ENCODE measurements at places on chromosomes 3 and 15.

- no peak for DNase-seq
Measured at GRCh38 chr3:194632809-194633348, 340 bp downstream of the TMEM44 start.

DNA sequence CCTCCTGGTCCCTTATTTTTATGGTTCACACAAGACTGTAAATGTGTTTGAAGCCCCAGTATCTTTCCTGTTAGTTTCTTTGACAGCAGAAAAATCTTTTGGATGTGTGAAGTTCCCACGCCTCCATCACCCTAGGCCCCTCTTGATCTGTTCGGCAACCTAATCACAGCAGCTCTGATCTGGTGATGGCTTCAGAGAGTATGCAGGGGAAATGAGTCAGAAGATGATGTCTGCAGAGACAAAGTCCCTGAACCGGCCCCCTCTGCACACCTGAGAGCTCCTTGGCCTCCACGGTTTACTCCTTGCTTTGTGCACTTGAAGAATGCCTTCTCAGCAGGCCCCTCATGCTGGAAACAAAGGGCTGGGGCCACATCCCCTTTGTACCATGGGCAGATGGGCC is 63.5 kb downstream of the CLDN11 start:
- DNase-seq = no peak

GRCh38 chr15:85151145-85151544 is 169.5 kb downstream of the PDE8A start:
- DNase-seq = no peak

- DNase-seq = no peak
Measured at GRCh38 chr3:141124715-141125114, 73.6 kb downstream of the SPSB4 start.

- no peak for DNase-seq
Measured at GRCh38 chr3:151155409-151156128, 47.4 kb downstream of the GPR171 start.

GRCh38 chr15:75195122-75195765 is 6.4 kb upstream of the C15orf39 start:
- peak; percentile 89 for DNase-seq

GRCh38 chr3:55201779-55202178 is 273.9 kb upstream of the LRTM1 start:
- DNase-seq = no peak

GRCh38 chr3:32245200-32245599 is 6.7 kb downstream of the CMTM8 start:
- no peak for DNase-seq

DNA sequence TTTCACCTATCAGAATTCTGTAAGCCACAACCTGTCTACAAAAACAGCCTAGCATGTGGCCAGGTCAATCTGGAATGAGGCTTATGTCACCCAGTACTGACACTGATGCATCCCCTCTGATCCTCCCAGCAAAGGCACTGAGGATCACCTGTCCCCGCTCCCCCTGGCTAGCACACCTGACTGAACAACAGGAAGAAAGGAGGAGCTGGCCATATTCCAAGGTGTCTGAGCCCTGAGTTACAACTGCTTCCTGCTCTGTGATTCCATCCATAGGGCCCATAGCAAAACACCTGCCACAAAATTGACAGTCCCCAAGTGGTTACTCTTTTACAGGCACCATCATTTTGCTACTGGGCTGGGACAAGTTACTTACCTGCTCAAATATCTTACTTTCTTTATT is 555.5 kb upstream of the CFAP20DC start:
- no peak for DNase-seq

DNA sequence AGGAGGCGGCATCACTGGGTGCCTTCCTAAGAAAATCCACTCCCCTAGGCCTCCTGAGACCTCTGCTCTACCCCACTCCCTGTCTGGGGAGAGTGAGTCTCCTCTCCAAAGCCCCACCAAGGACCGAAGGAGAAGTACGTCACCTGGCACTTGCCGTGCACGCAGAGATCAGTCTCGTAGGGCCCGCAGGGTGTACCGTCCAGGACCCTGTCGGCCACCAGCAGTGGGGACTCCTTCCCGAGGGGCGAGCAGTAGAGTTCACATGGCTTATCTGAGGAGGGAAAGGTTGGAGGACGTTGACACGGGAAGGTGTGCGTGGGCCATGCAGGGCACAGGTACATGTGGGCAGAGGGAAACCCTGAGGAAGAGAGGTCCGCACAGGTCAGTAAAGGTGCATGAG is 232.9 kb downstream of the ADAMTS17 start:
- no peak for DNase-seq

GRCh38 chr15:67070892-67071664 is 5.7 kb downstream of the SMAD3 start:
- no peak for DNase-seq

DNA sequence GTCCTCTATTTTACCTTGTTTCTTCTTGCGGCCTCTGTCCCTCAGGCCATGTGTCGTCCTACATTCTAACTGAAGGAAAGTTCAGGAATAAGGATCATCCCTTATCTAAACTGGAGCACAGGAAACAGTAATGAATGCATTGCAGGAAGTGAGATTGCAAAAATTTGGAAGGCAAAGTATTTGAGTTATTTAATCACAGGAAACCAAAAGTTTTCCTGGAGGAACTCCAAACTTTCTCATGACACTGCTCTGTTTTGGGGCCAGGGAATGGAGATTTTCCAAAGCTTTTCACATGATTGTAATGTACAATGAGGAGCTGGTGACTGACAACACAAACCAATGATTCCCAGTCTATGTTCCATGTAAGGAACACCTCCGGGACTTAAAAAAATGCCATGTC is 57.8 kb upstream of the PLSCR4 start:
- DNase-seq = no peak

DNA sequence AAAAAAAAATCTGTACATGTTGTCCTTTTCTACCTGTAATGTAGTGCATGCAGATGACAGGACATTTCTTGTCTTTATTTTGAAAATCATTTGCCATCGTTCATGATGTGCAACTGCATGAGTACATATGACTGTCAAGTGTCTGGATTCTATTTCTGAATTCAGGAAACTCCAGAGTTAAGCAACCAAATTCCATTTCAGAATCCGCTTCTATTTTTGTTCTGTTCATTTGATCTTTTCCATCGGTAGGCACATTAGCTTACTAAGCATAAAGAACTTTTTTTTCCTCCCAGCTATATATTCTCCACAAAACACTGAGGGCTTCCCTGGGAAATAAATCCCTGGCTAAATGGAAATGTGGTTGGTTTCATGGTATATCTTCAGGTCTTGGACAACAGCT is 365.6 kb downstream of the PTPRG start:
- DNase-seq = no peak

- no peak for DNase-seq
Measured at GRCh38 chr3:197518881-197519421, 36.8 kb downstream of the BDH1 start.

DNA sequence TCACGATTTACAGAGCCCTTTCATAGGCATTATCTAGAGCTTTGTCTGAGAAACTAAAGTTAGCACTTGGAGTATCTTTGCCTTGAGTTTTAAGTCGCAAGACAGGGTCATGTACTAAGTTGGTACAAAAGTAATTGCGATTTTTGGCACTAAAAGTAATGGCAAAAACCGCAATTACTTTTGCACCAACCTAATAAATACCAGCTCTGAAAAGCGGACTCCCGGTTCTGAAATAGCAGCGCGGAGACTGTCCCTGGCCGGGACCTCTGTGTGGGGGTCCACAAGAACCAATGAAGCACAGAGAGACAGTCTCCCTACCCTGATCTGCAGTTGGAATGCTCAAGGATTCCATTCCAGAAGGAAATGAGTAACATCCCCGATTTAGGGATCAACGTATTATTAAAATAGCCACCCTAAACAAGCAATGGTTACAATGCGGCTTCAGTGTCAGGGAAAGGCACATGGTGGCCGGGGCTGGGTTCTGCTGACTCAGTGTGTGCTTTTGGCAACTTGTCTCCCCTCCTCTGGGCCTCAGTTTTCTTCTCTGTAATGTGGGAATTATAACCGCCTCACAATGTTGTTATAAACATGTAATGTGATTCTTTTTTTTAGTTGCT is 150.3 kb upstream of the MCTP2 start:
- no peak for DNase-seq

- no peak for DNase-seq
Measured at GRCh38 chr3:40593351-40593750, 68.6 kb downstream of the ZNF621 start.

DNA sequence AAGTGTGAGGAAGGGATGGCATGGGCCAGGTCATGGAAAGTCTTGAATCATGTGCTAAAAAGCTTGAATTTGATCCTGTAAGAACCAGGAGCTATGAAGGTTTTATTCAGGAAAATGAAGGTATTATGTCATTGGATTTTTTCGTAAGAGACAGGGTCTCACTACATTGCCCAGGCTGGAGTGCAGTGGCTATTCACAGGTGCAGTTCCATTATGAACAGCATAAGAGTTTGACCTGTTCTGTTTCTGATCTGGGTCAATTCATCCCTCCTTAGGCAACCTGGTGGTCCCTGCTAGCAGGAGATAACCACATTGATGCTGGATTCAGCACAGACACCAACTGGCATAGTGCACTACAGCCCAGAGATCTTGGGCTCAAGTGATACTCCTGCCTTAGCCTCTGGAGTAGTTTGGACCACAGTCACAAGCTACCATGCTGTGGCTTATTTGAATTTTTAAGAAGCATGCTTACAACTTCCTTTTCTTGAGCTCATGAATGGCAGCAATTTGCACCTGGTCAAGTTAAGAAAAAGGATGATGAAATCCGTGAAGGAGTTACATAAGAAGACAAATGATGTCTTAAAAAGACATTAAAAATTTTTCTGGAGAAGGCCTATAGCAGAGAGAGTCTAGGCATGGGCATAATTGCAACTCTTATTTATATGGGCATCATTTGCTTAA is 79.1 kb downstream of the CADPS start:
- no peak for DNase-seq

DNA sequence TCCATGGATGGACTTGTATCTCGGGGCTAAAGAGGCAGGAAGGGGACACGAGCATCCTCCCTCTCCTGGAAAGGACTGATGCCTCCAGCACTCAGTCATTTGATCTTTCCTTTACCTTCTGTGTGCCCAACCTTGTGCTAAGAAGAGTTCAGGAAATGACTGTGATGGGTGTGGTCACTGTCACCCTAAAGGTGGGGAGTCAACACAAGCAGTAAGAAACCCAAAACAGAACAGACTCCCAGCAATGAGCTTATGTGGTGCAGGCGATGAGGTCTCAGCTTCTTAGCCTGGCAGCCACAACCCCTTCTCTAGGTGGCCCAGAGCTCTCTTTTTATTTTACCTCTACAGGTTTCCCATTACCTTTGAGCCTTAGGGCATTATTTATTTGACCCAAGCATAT is 3.8 kb downstream of the MPI start:
- DNase-seq = no peak

GRCh38 chr3:23723930-23724329 is 81.8 kb upstream of the UBE2E1 start:
- DNase-seq = no peak

DNA sequence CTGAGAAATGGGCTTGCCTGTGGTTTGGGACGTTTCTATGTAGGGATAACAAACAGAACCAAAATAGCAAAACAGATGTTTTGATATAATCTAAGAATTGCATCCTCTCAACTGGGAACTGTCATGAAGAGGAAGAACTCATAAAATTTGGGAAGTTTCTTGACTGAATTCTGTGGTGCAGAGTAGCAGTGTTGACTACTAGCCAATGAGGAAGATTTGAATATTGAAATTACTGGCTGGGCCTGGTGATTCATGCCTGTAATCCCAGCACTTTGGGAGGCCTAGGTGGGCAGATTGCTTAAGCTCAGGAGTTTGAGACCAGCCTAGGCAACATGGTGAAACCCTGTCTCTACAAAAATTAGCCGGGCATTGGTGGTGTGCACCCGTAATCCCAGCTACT is 42.2 kb downstream of the ZNF609 start:
- no peak for DNase-seq

DNA sequence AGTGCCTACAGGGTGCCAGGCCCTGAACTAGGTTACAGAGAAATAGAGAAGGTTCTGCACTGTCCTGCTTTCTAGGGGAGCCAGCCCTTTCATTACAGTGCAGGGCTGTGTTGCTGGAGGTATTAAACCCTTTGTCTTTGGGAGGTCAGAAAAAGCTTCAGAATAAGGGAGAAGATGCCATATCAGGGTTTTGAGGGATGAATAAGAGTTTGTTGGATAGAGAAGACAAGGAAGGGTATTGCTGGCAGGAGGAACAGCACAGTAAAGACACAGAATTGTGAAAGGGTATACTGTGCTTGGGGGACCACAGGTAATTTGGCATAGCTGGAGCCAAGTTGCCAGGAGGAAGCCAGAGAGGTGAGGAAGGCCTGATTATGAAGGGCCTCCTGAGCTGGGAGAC is 23.0 kb downstream of the NOX5 start:
- no peak for DNase-seq

- DNase-seq = no peak
Measured at GRCh38 chr3:22315925-22316324, 564.9 kb upstream of the ZNF385D start.

DNA sequence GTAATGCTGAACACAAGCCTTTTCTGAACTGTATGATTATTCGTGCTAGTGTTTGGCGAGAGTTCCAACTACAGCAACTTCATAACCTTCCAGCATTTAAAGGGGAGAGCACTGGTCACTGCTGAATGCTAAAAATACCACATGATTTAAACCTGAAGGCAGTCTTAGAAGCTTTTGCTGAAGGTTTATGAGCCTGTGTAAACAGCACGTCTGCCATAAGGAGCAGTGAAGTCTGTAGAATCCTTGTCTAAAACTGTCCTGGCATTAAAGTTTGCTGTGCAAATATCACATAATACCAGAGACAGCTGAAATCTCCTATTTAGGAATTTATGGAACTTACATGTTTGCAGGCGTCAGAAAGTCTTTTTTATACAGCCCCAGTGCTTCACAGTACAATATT is 5.9 kb downstream of the SATB1 start:
- DNase-seq = no peak

DNA sequence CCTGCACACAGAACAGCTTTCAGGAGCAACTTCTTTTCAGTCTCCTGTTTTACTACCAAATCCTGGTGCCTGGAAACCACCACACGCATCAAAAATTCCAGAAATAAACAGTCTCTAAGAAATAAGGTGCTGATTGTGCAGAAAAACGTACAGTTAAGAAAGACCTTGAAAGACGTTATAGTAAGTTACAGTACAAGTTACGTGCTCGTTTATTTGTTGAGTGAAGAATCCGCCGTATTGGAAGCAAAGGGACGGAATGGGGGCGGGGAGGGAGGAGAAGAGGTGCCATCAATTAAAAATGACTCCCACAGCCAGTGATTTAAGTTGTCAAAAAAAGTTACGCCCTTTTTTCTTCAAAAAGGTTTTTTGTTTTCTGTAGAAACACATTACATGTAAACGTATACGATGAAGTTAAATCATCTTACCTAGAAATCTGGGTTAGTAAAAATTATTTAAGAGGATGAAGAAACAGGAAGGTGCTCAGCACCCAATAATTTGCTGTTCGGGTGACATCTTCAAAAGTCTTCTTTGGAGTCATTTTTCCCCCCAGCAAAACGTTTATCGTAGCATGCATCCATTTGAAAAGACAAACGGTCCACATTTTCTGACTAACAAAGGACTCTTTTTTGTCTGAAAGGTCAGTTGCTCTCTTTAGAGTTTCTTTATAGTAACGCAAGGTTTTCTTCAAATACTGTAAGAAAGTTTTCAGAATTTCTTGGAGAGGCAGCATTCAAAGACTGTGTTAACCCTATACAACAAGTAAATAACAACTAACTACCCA is 782 bp upstream of the UACA start:
- DNase-seq = no peak

GRCh38 chr3:63354160-63354559 is 76.1 kb downstream of the SYNPR start:
- DNase-seq = no peak

GRCh38 chr3:25456723-25457670 is 28.9 kb downstream of the RARB start:
- DNase-seq = no peak

- DNase-seq = no peak
Measured at GRCh38 chr3:130760922-130761321, 14.3 kb upstream of the PIK3R4 start.
